ENCODE measurements at places on chromosomes 1 and 21.

DNA sequence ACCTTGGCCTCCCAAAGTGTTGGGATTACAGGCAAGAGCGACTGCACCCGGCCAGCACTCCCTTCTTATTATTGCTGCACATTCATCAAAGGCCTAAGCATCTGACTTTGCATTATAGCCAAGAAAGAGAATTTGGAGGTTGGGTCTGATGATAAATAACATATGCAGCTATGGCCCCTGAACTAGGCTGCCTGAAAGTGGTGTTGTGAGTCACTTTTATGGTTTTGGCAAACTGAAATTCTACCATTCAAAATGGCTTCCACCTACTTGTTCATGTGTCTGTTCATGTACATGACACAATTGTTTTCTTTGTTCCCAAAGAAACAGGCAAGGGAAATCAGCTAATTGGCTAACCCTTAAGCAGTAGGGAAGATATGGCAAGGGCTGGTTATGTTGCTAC is 25.0 kb upstream of the UAP1 start:
- DNase-seq, result no peak

DNA sequence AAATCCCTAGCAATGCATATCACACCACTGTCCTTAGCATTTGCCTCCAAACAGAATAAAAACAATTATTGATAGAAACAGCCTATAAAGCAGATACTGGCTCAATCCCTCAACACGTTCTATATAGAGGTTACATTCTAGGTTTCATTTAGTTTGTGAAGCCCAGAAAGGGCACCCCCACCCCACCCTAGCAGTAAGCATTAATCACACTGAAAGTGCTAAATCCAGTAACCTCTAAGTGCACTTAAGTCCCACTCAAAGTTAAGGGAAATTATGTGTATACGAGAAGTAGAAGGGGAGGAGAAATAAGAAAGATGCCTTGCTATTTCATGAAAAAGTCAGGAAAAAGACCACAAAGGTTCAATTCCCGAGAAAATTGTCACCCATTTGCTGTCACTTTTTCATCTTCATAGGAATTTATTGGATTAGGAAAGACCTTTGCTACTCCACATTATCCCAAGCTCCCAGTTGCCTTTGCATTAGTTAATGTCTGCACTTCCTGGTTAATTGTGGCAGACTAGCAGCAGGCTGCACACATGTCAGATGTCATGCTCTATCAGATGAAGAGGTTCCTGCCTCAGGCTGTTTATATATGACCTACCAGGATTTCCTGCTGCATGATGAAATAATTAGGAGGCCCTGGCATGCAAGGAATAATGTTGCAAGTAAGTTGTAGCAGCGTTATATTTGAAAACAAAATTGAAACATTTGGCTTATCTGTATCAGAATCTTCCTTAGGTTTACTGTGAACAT is 54.5 kb upstream of the LHX8 start:
- DNase-seq, result no peak

DNA sequence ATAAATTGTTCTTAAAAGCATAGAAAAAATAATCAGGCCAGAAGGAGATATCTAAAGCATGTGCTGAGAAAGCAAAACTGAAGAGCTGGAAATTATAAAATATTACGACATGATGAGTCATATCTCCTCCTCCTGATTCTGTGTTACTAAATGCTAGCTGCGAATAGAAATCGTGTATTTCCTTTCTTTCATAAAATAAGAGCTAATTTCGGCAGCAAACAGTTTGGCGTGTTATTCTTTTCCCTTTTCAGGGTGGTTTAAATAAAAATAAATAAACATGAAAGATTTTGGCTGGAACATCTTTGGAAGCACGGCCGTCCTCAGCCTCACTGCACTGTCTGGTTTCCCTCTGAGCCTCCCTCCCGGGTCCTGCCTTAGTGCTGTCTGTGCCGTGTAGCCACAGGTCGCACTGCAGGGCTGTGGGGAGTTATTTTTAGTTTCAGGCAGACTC is 56.0 kb downstream of the ADARB1 start:
- no peak for DNase-seq

GRCh38 chr1:206022766-206023165 is 929 bp downstream of the CTSE start:
- no peak for DNase-seq

GRCh38 chr1:205826016-205826806 is 13.2 kb upstream of the SLC41A1 start:
- no peak for DNase-seq

- no peak for DNase-seq
These were observed 3.0 kb downstream of the VASH2 start for GRCh38 chr1:212953321-212953720.

GRCh38 chr1:118149799-118150198 is 35.2 kb downstream of the SPAG17 start:
- no peak for DNase-seq

DNA sequence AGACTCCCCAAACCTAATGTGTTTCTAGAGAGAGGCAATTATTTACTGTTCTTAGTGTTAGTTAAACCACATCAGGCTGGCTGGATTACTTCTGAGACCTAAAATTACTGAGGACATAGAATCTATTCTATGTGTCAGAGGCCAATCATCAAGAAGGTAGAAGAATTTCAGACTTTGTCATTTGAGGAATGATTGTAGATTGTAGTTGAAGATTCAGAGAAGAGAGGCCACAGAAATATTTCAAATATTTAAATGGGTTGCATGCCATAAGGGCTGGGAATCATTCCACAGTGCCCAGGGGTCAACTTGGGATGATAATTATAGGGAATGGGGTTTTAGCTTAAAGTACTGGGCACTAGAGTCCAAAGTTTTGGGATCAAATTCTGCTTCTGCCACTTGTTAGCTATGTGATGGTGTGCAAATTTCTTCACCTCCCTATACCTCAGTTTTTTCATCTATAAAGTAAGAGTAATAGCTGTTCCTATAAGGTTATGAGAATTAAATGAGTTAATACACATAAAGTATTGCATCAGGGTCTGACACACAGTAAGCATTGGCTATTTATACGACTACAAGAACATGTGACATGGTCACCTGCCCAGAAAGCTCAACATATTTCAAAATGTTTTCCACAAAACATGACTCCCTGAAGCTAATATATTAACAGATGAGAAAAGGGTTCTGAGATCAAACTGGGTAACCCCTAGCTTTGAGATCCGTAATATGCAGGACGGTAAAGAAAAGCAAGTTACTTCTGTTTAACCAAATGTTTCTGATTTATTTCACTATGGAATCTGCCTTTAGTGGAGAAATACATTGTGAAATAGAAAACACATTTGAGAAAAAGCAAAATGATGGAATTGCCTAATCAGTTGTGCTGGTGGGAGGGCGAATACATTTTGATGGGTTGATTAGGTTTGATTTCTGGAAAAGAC is 69.7 kb upstream of the SPAG17 start:
- DNase-seq, result no peak

GRCh38 chr1:207398986-207399385 is 55.1 kb upstream of the CR2 start:
- DNase-seq, result no peak

DNA sequence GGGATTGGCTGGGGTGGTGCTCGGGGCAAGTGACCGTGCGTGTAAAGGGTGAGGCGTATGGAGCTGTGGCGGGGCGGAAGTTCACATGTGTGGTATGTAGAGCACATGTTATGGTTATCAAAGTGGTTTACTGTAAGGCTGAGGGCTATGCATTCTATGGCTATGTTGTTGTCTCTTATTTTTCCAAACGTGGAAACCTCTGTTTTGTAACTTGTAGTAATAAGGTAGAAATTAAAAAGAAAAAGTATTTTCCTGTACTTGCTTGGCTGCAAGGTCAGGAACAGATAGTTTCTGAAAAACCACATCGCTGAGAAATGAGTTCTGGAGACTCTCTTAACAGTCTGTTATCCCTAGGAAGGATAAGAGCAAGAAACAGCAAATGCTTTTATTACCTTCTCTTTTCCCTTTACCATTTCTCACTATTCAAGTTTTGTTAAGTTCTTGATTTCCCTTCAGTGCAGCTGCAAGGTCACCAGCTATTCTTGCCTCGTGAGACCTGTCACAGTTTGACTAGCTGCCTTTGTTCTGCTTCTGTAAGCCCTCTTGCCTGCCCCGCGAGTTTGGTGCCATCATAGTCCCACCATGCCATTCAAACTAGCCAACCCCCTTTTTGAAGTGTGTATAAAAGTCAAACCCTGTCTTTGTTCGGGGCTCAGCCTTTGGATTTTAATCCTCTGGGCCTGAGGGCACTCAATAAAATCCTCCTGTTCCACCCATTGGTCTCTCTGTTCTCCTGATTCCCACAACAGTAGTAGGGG is 9.5 kb downstream of the RNU1-2 start:
- DNase-seq, result no peak

GRCh38 chr1:171663854-171664575 is 11.5 kb upstream of the MYOC start:
- DNase-seq, result no peak

DNA sequence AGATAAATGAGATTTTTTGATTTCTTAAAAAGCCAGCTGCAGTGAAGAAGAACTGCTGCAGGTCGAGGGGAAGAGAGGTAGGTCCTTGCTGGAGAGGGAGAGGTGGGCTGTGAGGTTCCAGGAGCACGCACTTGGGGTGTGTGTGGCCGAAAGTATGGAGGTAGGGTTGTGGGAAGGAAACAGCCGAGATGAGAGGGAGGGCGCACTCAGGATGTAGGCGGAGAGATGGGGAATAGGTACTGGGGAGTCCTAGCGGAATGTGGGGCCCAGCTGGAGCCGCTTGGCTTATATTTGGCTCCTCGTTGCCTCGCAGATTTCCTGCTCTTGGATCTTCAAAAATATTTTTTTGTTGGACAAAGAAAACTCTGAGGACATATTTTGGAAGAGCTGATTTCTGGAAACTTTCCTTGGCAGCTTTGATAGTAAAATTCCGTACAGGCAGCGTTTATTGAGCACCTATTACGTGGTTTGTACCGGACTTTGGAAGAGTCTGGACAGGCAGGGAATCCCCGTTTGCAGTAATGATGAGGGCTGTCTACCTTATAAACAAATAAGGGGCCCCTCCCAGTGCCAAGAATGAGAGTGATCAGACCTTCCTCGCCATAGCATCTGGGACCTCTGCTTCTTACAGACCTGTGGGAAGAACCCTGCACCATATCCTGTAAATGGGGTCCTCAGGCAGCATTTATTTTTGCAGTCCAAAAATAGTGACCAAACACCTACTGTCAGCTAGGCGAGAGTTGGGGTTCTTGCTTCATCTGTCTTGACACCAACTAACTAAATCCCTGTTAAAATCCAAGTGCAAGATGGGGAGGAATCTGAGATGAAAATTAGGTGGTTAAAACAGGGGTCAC is 1.5 kb downstream of the LRRC8D start:
- DNase-seq, result no peak

GRCh38 chr1:99590578-99591209 is 55.2 kb upstream of the PALMD start:
- DNase-seq, result no peak

- no peak for DNase-seq
These were observed 34.6 kb upstream of the PIGC start for GRCh38 chr1:172478485-172478884.

All from activated T-helper 9 cell treated with anti-CD3 and anti-CD28 coated beads, Interleukin-2, amount 50 U/mL, for 16 hours (primary cell).